ENCODE measurements at places on chromosomes 2 and 18.

- no peak for DNase-seq
These were observed 202.0 kb downstream of the HRH4 start for GRCh38 chr18:24662412-24662821.

- DNase-seq: peak; percentile 43
These were observed 27.5 kb downstream of the SIX2 start for GRCh38 chr2:44981714-44982108.

DNA sequence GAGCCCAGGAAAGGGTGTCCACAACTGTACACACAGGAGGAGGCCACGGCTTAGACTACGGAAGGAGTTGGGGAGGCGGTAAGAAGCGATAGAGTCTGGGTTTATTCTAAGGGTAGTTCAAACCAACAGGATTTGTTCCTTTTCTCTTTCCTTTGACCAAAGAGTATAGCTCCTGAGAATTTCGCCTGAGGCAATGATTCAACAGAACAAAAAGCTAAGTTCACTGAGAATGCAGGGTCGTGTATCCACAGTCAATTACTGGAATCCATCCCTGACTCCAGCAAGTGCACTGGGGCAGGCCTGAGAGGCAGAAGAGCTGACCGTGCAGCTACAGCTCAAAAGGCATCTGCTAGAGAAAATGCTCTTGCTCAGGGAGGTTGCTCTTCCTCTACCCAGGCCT, 140.9 kb downstream of the TFCP2L1 start:
- DNase-seq: no peak

- no peak for DNase-seq
These were observed 42.8 kb downstream of the TRAPPC12 start for GRCh38 chr2:3422161-3422779.

DNA sequence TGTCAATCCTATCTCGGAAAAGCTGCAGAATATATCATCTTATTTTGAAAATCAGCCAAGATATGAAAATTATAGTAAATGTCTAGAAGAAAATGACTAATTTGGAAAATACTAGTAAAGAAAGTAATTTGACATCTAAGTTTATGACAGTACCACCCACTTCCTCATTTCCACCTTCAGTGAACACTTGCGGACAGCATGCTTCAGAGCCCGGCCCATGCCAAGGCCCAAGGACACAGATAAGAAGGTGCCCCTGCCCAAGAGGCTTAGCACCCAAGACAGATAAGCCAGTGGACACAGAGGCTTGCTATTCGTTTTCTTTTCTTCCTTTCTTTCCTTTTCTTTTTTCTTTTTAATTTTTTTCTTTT, 4.8 kb upstream of the KCNG2 start:
- no peak for DNase-seq

- no peak for DNase-seq
These were observed 132.0 kb upstream of the MYCN start for GRCh38 chr2:15808204-15808910.

DNA sequence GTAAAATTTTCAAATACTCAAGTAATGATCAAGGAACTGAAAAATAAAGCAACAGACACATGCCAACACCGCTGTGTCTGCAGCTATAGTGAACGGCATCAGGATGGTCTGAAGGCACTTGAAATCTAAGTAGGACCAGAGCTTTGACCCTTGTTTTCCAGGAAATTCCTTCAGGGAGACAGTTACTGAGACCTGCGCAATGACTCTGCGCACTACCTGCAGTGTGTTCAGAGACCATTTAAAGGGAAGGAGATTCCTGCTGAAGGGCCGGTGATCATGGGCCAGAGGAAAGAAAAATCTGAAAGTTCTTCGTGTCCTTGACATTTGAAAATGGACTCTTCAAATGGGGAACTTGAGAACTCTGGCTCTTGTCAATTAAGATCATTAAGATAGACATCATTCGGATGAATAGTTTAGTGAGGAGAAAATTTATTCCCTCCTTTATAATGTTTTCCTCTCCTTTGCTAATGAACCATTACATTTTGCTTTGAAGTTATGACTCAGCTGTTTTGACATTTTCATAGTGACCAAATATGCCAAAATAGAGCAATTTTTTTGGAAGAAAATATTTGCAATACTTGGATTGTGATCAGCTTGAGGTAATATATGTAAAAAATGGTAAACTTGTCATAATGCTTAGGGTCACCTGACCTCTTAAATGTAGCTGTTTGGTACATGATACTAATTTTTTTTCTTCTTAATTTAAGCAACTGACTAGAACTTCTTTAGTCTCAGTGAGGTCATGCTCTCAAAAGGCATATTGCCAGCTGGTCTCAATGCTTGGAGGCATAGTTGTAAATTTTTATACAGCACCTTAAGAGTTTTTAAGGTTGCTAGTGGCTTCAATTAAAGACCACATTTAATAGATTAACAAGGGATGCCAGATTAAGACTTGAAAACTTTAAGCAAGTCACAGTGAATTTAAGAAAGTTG, 329.3 kb downstream of the ARHGAP15 start:
- no peak for DNase-seq

DNA sequence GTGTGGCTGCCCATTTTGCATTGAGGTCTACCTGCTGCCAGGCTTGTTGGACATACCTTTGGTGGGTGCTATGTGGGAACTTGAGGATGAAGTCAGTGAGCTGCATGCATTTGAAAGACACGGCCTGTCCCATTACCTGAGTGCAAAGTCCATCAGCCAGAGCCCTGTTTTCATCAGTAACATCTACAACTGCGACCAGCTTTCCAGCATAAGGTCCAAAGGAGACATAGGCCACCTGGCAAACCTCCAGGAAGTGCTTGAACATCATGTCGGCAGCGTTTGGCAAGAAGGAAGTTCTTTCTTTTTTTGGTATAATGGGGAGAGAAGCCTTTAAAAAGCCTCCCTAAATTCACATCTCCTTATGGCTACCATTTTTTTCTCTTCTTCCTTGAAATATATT, 143.1 kb downstream of the FAM161A start:
- no peak for DNase-seq

- no peak for DNase-seq
These were observed 1094.7 kb downstream of the BCL11A start for GRCh38 chr2:59458800-59459199.

DNA sequence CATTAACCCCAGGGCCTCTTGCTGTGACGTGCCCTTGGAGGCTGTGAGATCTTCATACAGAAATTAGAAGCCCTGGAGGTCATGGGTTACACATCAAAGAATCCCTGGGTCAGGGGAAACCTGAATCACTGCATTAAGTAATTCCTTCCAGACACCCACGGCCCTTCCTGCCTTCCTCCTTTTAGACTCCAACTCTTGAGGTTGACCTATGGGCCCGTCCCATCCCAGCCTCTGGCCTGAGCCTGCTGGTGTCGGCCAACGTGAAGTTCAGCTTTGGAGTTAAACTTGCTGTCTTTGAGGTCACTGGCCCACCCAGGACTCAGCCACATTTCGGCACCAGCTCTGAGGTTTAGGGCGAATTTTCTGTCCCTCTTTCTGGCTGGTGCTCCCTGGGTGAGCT, 198.3 kb downstream of the ACKR3 start:
- DNase-seq: no peak

- DNase-seq: no peak
These were observed 487.6 kb downstream of the PIK3C3 start for GRCh38 chr18:42442656-42443055.

GRCh38 chr2:98233941-98234340, 112.3 kb upstream of the CNGA3 start:
- no peak for DNase-seq

- DNase-seq: no peak
These were observed 88.7 kb downstream of the ACVR1 start for GRCh38 chr2:157787364-157787938.

DNA sequence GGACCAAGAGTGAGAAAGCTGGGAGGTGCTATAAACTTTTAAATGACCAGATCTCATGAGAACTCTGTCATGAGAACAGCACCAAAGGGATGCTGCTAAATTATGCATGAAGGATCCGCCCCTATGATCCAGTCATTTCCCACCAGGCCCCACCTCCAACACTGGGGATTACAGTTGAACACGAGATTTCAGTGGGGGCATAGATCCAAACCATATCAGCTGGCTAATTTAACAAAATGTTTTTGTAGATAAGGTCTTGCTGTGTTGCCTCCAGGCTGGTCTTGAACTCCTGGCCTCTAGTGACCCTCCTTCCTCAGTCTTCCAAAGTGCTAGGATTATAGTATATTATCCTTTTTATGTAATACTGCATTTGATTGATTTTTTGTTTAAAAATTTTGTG, 56.0 kb downstream of the NBEAL1 start:
- DNase-seq: no peak

GRCh38 chr2:111219285-111219684, 98.6 kb downstream of the BCL2L11 start:
- DNase-seq: no peak

DNA sequence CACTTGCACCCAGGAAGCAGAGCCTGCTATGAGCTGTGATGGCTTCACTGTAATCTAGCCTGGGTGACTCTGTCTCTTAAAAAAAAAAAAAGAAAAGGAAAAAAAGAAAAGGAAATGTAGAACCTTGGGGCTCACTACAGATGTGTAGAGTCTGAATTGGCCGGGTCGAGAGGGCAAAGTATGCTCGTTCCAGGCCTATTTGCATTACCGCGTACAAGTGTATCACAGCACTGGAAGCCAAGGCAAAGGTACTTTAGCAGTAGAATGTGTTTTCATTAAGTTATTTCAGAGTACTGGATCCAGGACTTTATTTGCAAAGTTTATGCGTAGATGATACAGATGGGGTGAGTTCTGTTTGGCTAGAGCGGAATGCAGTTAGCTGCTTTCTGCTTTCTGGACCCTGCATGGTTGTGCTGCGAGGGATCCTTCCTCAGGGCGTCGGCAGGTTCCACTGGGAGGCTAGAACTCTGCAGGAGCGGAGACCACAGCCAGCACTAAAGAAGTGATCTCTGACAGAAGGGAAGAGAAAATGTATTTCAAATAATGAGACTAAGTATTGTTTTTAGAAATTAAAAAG, 51.8 kb downstream of the LDLRAD4 start:
- DNase-seq: no peak

- DNase-seq: no peak
These were observed 1376.3 kb upstream of the CELF4 start for GRCh38 chr18:38941711-38942561.

GRCh38 chr2:219459460-219460311, 25.0 kb downstream of the SPEG start:
- no peak for DNase-seq

GRCh38 chr2:126358122-126358521, 297.8 kb upstream of the GYPC start:
- DNase-seq: no peak

DNA sequence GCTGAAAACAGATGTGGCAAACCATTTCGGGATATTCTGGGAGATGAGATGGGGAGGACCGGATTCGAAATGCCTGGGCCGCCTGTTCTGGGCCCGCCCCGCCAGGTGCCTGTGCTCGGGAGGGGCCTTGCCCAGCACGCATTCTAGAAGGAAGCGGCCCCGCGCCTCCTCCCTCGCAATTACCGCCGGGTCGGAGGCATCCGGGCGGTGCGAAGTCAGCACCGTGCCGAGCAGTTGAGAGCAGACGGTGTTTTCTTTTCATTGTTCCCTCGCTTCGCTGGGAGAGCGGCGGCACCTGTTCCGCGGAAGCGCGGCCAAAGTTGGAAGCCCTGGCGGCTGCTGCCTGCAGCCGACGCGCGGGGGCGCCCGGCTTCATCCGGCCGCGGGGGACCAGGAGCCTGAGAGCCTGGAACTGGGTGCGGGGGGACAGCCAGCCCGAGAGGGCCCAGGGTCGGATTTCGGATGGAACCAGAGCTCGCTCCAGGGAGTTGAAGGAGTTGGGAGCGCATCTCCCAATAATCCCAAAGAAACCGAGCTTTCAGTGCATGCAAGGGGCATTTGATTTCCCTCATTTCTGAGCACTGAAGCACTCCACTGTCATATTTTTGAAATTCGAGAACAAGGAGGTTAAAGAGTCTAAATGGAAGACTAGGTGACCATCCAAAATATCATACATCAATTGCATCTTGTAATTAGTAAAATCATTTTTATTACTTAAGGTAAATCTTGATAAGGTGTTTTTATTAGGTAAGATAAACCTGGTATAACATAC, 241.8 kb upstream of the RAB12 start:
- DNase-seq: no peak

DNA sequence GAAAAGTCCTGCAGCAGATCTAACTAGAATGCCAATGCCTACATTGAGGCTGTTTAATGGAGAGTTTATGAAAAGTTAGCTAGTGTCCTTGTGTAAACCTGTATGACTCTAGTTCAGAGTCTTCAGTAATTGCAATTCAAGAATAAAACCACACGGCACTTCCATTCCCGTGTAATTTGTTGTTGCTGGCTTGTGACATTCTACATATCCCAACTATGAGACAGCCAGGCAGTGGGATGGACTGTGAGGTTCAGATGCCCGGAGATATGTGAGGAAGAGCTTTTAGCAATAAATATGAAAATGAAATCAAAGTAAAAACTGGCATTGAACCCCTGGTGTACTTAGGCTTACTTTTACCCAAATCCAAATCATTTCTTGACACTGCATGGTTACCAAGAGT, 263.4 kb downstream of the NEDD4L start:
- DNase-seq: no peak

- DNase-seq: no peak
These were observed 35.2 kb downstream of the TTLL4 start for GRCh38 chr2:218745559-218746469.

GRCh38 chr2:120670371-120670770, 65.3 kb upstream of the GLI2 start:
- DNase-seq: no peak

GRCh38 chr18:61706276-61706915, 186.4 kb downstream of the RNF152 start:
- DNase-seq: no peak

DNA sequence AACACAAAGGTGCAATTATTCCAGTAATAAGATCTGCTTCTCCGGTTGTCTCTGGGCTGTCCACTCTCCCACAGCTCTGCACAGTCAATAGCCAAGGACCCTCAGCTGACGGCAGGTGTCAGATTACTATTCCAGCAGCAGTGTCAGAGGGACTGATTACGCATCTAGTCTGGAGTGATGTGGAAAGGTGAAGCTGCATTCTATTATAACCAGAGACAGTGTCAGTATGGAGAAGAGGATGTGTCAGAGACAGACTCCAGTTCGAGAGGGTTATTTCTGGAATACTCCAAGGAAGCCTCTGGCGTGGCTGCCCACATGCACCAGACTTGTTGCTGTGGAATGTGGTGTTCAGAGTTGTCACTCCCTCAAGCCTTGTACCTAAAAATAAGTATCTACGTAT, 163.6 kb upstream of the TMEM200C start:
- DNase-seq: no peak

GRCh38 chr2:172251231-172251630, 148.5 kb upstream of the DLX2 start:
- no peak for DNase-seq

- no peak for DNase-seq
These were observed 296.3 kb downstream of the TNS1 start for GRCh38 chr2:217706513-217706912.

- no peak for DNase-seq
These were observed 166.6 kb upstream of the TANK start for GRCh38 chr2:160993654-160994061.

- no peak for DNase-seq
These were observed 57.8 kb downstream of the FASTKD2 start for GRCh38 chr2:206823178-206823577.

GRCh38 chr2:18605115-18605514, 15.7 kb upstream of the NT5C1B start:
- DNase-seq: no peak

GRCh38 chr2:160911258-160911657, 249.0 kb upstream of the TANK start:
- no peak for DNase-seq

Measured in T-helper 1 cell (primary cell).